Mesendoderm (in vitro differentiated cells): ENCODE measurements at places on chromosomes 16 and 17.

- no peak for DNase-seq
- peaks cover 2% of the 10 kb centered on the region for H3K4me1 ChIP-seq
- no peaks in the 10 kb centered on the region for H3K36me3 ChIP-seq
- no peak overlapping the region for H3K27ac ChIP-seq
- no peaks in the 10 kb centered on the region for H3K27me3 ChIP-seq
These were observed 445.7 kb downstream of the GRIN2A start for GRCh38 chr16:9736547-9736946.

- no peak overlapping the region for H3K4me3 ChIP-seq
- H3K4me1 ChIP-seq = peaks cover 4% of the 10 kb centered on the region
- DNase-seq = no peak
- H3K27ac ChIP-seq = no peak overlapping the region
These were observed 956.1 kb upstream of the GOT2 start for GRCh38 chr16:59690216-59690615.

DNA sequence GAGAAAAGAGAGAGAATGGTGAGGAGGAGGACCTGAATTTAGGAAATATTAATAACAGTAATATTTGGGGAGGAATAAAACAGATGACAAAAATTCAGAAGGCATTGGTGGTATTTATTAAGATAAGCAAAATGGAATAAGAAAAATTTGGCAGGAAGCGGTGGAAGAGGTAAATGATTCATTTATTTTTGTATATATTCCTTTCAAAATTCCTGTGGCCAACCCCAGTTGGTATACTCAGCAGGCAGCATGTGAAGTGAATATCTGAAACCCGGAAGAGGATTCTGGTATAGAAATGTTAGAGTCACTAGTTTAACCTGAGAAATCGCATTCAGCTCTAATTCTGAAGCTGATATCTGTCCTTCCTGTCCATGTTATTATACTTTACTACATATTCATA is 792.0 kb downstream of the KCNJ2 start:
- no peaks in the 10 kb centered on the region for H3K4me1 ChIP-seq
- no peaks in the 10 kb centered on the region for H3K27me3 ChIP-seq
- H3K36me3 ChIP-seq = no peaks in the 10 kb centered on the region
- no peak overlapping the region for H3K27ac ChIP-seq
- no peak for DNase-seq

DNA sequence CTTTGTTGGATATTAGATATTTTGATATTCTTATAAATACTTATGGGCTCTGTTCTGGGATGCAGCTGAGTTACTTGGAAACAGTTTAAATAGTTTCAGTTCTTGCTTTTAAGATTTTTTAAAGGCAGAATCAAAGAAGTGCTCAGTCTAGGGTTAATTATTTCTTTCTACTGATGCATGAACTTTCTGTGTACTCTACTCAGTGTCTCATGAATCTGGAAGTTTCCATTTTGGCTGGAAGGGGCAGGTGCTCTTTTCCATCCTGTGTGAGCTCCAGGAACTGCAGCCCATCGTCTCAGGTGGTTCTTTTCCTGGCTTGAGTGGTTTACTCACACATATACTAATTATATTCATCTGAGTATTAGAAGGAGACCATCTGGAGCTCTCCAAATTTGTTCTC is 61.1 kb upstream of the CPHXL start:
- DNase-seq = no peak
- H3K27me3 ChIP-seq = no peaks in the 10 kb centered on the region
- H3K36me3 ChIP-seq = no peaks in the 10 kb centered on the region
- H3K4me3 ChIP-seq = no peak overlapping the region
- H3K4me1 ChIP-seq = no peaks in the 10 kb centered on the region
- no peak overlapping the region for H3K27ac ChIP-seq

- H3K27me3 ChIP-seq = no peaks in the 10 kb centered on the region
- no peak overlapping the region for H3K27ac ChIP-seq
- H3K4me3 ChIP-seq = no peak overlapping the region
- DNase-seq = no peak
- H3K36me3 ChIP-seq = no peaks in the 10 kb centered on the region
- peaks cover 10% of the 10 kb centered on the region for H3K4me1 ChIP-seq
These were observed 10.0 kb upstream of the FASN start for GRCh38 chr17:82108038-82108437.

GRCh38 chr17:80289616-80290015 is 29.0 kb downstream of the RNF213 start:
- H3K36me3 ChIP-seq = peaks cover 1% of the 10 kb centered on the region
- no peak for DNase-seq
- no peak overlapping the region for H3K27ac ChIP-seq

- H3K27ac ChIP-seq = no peak overlapping the region
- DNase-seq = peak; percentile 72
- H3K27me3 ChIP-seq = no peaks in the 10 kb centered on the region
- H3K36me3 ChIP-seq = no peaks in the 10 kb centered on the region
- H3K4me3 ChIP-seq = no peak overlapping the region
- no peaks in the 10 kb centered on the region for H3K4me1 ChIP-seq
These were observed 37.0 kb downstream of the STXBP4 start for GRCh38 chr17:55005520-55005919.

DNA sequence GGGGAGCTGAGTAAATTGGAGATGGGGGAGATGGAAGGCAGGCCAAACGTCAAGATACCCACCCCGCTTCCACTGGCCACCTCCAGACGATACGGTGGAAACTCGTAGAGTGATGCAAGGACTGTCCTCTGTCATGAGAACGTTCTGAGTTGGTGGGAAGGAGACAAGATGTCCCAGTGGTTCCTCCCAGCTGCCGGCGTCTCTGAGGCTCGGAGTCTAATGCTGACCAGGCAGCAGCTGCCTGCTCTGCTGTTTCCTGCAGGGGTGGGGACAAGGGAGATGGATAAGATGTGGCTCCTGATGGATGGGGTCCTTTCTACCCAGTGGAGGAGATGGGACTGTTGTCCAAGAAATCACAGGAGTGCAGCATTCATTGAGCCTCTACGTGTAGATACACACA is 28.2 kb upstream of the C1QL1 start:
- no peak for DNase-seq
- no peaks in the 10 kb centered on the region for H3K36me3 ChIP-seq
- no peaks in the 10 kb centered on the region for H3K4me1 ChIP-seq
- H3K27me3 ChIP-seq = no peaks in the 10 kb centered on the region
- H3K4me3 ChIP-seq = no peak overlapping the region

GRCh38 chr16:49575346-49576172 is 202.0 kb downstream of the C16orf78 start:
- H3K27me3 ChIP-seq = no peaks in the 10 kb centered on the region
- H3K4me1 ChIP-seq = peaks cover 6% of the 10 kb centered on the region
- peak; percentile 81 for DNase-seq

GRCh38 chr16:87065446-87066132 is 251.6 kb downstream of the C16orf95 start:
- H3K4me1 ChIP-seq = no peaks in the 10 kb centered on the region
- H3K4me3 ChIP-seq = no peak overlapping the region
- no peak for DNase-seq
- H3K27ac ChIP-seq = no peak overlapping the region
- no peaks in the 10 kb centered on the region for H3K27me3 ChIP-seq

DNA sequence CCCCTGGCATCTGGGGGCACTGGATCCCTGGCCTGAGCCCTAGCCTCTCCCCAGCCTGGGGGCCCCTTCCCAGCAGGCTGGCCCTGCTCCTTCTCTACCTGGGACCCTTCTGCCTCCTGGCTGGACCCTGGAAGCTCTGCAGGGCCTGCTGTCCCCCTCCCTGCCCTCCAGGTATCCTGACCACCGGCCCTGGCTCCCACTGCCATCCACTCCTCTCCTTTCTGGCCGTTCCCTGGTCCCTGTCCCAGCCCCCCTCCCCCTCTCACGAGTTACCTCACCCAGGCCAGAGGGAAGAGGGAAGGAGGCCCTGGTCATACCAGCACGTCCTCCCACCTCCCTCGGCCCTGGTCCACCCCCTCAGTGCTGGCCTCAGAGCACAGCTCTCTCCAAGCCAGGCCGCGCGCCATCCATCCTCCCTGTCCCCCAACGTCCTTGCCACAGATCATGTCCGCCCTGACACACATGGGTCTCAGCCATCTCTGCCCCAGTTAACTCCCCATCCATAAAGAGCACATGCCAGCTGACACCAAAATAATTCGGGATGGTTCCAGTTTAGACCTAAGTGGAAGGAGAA is 13.5 kb downstream of the STH start:
- DNase-seq = no peak
- no peaks in the 10 kb centered on the region for H3K36me3 ChIP-seq
- H3K4me3 ChIP-seq = no peak overlapping the region
- H3K27ac ChIP-seq = no peak overlapping the region
- no peaks in the 10 kb centered on the region for H3K4me1 ChIP-seq

GRCh38 chr16:81369888-81370504 is 55.2 kb downstream of the GAN start:
- no peak overlapping the region for H3K4me3 ChIP-seq
- no peak overlapping the region for H3K27ac ChIP-seq
- no peaks in the 10 kb centered on the region for H3K27me3 ChIP-seq

DNA sequence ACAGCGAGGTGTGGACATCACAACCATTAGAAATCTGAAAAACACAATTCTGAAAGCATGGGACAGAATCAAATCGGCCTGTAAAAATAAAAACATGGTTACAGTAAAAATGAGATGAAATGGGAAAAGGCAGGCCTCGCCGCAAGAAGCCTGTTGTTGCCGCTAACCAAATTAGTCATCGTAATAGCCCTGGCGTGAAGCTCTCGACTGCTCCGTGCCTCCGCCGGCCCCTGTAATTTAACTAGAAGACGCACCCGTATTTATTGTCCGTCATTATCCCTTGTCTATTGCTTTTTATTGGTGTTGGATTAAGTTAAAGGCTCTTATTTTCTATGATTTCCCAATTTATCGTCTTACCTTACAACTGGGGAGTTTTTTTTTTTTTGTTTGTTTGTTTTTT is 334.6 kb upstream of the EEF2KMT start:
- no peak for DNase-seq
- H3K36me3 ChIP-seq = no peaks in the 10 kb centered on the region
- no peaks in the 10 kb centered on the region for H3K4me1 ChIP-seq
- H3K4me3 ChIP-seq = no peak overlapping the region
- H3K27ac ChIP-seq = no peak overlapping the region
- no peaks in the 10 kb centered on the region for H3K27me3 ChIP-seq

DNA sequence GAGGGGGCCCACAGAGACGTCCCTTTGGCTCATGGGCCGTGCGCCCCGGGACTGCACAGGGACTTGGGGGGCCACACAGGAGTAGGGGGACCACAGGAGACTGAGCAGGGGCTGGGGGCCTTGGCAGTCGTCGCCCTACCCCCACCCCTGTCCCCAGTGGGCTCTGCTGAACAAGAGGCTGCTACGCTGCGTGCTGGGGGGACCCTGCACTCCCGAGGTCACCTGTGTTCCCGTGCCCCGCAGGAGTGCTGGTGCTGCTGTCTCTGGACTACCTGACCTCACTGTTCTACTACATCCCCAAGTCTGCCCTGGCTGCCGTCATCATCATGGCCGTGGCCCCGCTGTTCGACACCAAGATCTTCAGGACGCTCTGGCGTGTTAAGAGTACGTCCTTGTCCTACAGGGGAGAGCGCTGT is 14.4 kb upstream of the RNF213 start:
- no peaks in the 10 kb centered on the region for H3K36me3 ChIP-seq
- DNase-seq = no peak
- no peaks in the 10 kb centered on the region for H3K4me1 ChIP-seq
- no peak overlapping the region for H3K27ac ChIP-seq
- no peaks in the 10 kb centered on the region for H3K27me3 ChIP-seq
- no peak overlapping the region for H3K4me3 ChIP-seq

DNA sequence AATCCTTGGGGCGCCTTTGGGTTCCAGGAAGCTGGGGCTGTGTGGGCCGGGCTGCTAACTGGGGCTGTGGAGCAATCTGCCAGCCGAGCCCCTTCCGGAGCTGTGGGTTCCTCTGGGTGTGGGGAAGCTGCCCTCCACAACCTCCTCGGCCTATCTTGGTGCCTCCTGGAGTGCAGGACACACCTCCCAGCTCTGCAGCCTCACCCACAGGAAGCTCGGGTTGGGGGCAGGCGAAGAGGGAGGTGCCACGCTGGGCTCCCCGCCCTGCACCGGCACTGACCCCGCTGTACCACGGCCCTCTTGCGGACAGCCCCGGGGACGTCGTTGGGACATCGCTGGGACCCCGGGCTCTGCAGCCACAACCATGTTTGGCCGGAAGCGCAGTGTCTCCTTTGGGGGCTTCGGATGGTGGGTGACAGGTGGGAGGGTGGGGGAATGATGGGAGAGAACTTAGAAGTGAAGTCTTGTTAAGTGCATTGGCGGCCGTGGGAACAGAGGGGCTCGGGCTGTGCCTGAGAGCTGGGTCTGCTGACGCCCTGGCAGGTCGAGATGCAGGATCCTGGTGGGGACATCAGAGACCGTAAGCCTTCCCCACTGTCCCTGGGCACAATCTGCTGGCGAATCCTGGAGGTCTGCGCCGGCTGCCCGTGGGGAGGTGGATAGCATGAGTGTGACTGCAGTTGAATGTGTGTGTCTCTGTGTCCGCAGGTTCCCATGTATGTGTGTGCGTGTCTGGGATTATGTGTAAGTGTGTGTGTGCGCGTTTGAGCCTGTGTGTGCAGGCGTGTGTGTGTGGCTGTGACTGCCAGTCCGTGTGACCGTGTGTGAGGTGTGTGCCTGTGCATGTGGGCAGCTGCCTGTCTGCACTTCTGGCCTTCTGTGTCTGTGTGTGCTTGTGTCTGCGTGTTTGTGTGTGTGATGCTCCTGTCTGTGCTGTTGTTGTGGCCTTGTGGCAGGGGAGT is at the start of gene RAP1GAP2:
Gene RAP1GAP2, plus strand, starts transcription at position 275 of the 962 bp plus-strand sequence. Its CDS starts 90 bp downstream, at position 365.
- no peak within 1 kb of the TSS for H3K4me3 ChIP-seq
- H3K27me3 ChIP-seq = no peaks in the 10 kb centered on the region
- H3K4me1 ChIP-seq = no peaks in the 10 kb centered on the region
- no peaks in the 10 kb centered on the region for H3K36me3 ChIP-seq

- H3K27me3 ChIP-seq = no peaks in the 10 kb centered on the region
- no peak overlapping the region for H3K4me3 ChIP-seq
- H3K27ac ChIP-seq = no peak overlapping the region
- DNase-seq = peak; percentile 81
These were observed 191.1 kb upstream of the CIBAR2 start for GRCh38 chr16:85303354-85303883.

DNA sequence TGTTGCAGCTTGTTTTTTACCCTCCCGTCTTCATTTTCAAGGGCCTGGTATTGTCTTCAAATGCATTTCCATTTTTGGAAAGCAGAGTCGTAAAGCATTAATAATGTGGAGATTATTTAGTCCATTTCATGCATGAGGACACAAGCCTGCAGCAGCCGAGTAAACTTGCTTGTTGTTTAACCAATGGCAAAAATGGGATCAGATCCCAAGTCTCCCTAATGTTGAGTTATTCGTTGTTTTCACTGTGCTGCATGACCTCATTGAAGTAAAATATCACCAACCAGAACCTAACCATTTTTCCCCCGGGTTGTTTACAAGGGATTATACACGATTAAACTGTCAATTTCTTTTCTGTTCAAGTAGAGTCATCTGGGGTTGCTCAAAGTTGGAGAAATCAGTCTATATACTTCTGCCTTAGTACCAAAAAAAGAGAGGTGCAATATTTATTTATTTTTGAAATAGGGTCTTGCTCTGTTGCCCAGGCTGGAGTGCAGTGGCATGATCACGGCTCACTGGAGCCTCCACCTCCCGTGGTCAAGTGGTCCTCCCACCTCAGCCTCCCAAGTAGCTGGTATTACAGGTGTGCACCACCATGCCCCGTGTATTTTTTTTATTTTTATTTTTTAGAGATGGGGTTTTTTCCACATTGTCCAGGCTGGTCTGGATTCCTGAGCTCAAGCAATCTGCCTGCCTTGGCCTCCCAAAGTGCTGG is 12.4 kb downstream of the AMZ2 start:
- H3K4me1 ChIP-seq = no peaks in the 10 kb centered on the region
- no peaks in the 10 kb centered on the region for H3K27me3 ChIP-seq
- H3K27ac ChIP-seq = no peak overlapping the region
- DNase-seq = no peak
